NCI-H510A (cell line): ENCODE measurements at places on chromosomes 7 and 10.

DNA sequence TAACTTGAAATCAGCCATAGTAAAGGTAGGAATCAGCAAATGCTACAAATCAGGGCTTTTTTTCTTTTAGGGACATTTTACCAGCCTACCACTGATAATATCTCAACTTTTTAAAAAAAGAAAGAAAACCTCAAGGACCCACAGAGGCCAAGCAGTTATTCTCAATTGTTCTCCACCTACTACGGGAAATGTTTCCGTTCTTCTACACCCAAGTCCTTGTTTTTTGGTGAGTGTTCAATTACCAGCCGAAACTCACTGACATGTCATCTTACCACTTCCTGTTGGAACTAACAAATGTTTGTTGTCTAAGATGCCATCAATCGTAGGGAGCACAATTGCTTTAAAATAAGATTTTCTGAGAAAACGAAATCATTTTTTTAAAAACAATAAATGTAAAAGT is 50.2 kb upstream of the CDK1 start:
- no peak for DNase-seq

DNA sequence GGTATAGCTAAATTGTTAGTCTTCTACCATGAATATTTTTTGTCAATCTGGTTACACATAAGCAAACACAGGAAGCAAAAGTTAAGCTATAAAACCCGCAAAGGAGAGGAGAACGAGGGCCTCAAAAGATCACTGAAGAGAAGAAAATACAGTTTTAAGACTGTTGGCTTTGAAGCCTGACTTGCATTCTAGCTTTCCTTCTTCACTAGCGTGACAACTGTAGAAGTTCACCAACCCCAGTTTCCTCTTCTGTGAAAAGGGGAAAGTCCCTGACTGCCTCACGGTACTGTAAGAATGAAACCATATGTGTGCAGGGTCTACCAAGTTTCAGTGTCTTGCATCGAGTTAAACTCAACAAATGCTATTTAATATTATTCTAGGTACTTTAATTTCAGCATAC is 7.5 kb upstream of the LRRN3 start:
- DNase-seq: no peak

DNA sequence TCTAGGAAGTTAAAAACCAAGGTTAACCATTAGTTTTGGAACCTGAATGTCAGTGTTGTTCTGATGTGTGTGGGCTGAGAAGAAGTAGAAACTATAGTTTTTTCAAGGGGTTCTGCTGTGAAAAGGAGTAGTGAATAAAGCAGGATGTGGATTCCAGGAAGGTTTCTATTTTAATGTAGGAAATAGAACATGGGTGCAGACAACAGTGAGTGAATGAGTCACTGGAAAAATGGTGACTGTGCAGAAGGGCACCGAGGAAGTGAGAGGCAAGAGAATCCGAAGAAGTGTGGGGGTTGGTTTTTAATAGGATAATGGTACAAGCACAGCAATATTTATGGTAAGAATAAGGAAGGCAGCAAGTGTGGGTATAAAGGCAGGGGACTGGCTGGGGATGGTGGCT is 120.4 kb downstream of the ARHGAP21 start:
- no peak for DNase-seq

GRCh38 chr7:94620703-94621118 is 35.2 kb downstream of the SGCE start:
- DNase-seq: no peak

DNA sequence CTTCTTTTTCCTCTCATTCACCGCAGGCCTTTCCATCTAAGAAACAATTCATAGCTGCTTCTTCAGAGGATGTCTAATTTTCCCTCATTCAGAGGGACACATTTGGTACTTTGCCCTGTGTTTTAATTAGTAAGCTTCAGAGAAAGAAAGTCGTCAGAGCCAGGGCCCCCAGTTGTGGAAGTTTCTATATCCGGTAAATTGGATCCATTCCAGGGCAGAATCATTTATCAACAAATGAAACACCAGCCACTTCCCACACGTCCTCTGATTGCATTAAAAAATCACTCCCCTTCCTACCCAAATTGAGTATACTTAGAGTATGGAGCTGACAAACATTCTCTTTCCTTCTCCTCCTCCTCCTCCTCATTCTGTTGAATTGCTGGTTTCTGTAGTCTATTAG is 205.8 kb upstream of the HDAC9 start:
- no peak for DNase-seq

- DNase-seq: no peak
Observed at GRCh38 chr10:61285749-61286148, 167.4 kb downstream of the TMEM26 start.

DNA sequence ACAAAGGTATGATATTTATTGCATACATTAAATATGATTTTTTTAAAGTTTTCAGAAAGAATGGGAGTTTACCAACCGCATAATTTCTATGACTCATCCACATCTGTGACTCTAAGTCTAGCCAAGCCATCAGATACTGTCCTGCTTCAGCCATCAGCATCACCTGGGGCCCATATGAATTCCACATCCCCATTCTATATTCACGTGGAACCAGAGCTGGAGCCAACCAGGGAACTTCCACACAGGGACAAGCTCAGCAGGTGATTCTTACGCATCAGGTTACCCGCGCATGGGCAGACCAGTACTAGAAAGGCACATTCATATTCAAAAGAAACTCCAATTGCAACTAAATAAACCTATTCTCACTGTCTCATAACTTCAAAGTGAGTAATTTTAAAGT is 817.7 kb upstream of the IGFBP3 start:
- DNase-seq: no peak

GRCh38 chr7:129843365-129843898 is 109.3 kb downstream of the UBE2H start:
- peak; percentile 64 for DNase-seq
